ENCODE measurements at places on chromosomes 1 and 21. TPM values are rescaled to one million over a fixed set of nuclear protein-coding genes. Genes with fewer than 3 reads are reported as not detected.

The PTPN7 gene
- total RNA-seq = not detected

The EFCAB14 gene
- total RNA-seq = 26.1 TPM

The PIGR gene
- total RNA-seq = not detected

The KCNE1 gene
- not detected for total RNA-seq

The OR2AK2 gene
- total RNA-seq = not detected

The PDC gene
- not detected for total RNA-seq

The DYNLT5 gene
- total RNA-seq = not detected

The BATF3 gene
- 31.6 TPM for total RNA-seq

The VAV3 gene
- total RNA-seq = 1.4 TPM

The TRIM58 gene
- not detected for total RNA-seq

The IL23R gene
- not detected for total RNA-seq

The C1orf105 gene
- not detected for total RNA-seq

The SLFNL1 gene
- not detected for total RNA-seq

The LEFTY2 gene
- total RNA-seq = not detected

The OR2T8 gene
- total RNA-seq = not detected

The B3GALT2 gene
- not detected for total RNA-seq

Data from A549 treated with ZK216348 at 1 μM for 4 hours (cell line).